ENCODE measurements at places on chromosomes 12 and 14.

DNA sequence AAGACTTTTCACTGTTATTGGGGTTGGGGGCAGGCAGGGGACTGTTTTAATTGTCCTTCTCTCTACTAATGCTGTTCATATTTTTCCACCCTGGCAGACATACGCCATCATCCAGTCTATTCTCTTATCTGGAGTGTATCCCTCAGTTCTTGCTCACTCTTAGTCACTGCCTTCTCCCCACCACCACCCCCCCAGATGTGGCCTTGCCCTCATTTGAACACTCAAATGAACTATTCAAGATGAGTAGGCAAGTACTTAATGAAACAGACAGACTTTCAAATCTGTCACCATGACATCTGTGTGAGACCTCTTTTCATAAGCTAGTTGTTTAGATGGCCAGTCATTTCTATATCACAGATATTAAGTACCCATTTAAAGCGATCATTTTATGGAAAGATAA is 10.1 kb downstream of the NUDT4 start:
- DNase-seq, result no peak

- DNase-seq, result no peak
Observed at GRCh38 chr14:102980409-102980810, 57.9 kb downstream of the AMN start.

GRCh38 chr12:87388376-87388775 is 640.8 kb downstream of the C12orf50 start:
- no peak for DNase-seq

- no peak for DNase-seq
Observed at GRCh38 chr12:5388581-5389535, 43.0 kb upstream of the NTF3 start.

- DNase-seq, result no peak
Observed at GRCh38 chr14:63192085-63192484, 12.2 kb upstream of the RHOJ start.

DNA sequence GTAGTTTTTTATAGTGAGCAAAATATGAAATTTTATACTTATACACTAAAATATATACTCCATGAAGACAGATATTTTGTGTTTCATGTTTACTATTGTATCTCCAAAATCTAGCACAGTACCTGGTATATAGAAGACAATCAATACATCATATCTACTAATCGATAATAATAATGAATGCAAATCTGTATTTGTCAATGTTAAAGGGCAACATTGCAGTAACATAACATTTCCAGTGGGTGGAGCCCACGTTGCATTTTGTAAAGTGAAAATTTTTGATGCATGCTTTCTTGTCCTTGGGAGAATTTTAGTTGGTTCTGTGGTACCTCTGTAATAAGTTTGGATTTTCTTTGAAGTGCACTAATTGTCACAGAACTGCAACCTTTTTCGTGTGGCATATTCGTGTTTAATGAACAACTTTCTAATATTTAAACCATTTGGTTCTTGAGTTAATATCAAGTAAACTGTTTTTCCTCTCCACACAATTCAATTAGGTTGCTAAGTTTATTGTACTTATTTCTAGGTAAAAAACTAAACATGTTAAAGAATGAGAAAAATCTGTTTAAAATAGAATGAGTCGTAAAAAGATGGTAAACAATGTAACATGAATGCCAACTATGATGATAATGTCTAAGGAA is 47.4 kb downstream of the AVPR1A start:
- DNase-seq, result peak; percentile 16

- DNase-seq, result no peak
Observed at GRCh38 chr14:24612196-24612595, 2.7 kb upstream of the GZMH start.

GRCh38 chr12:30696486-30696885 is 817 bp upstream of the IPO8 start:
- DNase-seq, result no peak

GRCh38 chr14:50785457-50786063 is 45.4 kb downstream of the NIN start:
- DNase-seq, result no peak

DNA sequence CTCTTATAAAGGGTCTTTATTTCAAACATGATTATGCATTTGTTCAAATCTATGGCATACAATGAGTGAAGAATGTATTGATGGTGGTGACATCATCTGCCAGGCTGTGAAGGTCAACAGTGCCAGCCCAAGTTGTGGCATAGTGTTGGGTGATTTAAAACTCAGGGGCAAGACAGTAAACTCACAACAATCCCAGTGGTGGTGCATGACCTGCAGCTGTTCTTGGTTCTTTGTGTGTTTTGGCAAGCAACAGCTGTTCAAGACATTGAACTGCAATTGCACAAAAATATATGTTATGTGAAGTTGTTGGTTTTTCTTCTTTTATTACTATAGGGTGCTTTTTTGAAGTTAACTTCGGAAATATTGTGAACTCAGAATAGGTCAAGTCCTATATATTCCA is 851.6 kb downstream of the NRXN3 start:
- no peak for DNase-seq

GRCh38 chr14:101290611-101291010 is 270.7 kb upstream of the DIO3 start:
- no peak for DNase-seq

GRCh38 chr12:76091246-76091754 is 6.8 kb upstream of the NAP1L1 start:
- no peak for DNase-seq

- DNase-seq, result no peak
Observed at GRCh38 chr12:53950789-53951576, 3.7 kb upstream of the HOXC12 start.

DNA sequence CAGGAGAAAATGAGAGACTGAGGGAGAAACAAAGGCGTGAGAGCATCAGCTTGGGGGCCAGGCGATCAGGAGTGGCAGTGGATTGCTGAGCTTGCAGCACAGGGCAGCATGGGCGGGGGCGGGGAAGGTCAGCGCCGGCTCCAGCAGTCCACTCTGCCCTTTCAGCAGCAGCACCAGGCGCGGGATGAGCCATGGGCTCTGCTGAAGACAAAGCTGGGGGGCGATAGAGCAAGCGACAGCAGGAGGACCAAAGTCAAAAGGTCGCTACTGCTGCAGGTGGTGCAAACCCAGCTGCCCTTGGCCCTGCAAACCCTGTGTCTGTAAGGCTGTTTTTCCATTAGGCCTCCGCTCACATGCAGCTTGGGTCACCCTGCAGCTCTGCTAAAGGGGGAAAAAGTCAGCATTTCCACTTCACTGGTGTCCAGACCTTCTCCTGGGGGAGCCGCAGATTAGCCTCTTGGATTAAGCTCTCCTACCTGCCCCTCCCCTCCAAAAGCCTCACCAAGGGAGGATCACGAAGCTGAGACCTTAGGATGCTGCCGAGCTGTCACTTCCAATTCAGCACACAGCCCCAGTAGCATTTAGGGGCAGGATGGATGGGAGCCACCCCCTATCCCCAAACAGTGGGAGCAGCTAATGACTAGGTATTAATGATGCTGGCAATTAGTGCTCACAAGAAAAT is 204.8 kb downstream of the DPF3 start:
- no peak for DNase-seq

DNA sequence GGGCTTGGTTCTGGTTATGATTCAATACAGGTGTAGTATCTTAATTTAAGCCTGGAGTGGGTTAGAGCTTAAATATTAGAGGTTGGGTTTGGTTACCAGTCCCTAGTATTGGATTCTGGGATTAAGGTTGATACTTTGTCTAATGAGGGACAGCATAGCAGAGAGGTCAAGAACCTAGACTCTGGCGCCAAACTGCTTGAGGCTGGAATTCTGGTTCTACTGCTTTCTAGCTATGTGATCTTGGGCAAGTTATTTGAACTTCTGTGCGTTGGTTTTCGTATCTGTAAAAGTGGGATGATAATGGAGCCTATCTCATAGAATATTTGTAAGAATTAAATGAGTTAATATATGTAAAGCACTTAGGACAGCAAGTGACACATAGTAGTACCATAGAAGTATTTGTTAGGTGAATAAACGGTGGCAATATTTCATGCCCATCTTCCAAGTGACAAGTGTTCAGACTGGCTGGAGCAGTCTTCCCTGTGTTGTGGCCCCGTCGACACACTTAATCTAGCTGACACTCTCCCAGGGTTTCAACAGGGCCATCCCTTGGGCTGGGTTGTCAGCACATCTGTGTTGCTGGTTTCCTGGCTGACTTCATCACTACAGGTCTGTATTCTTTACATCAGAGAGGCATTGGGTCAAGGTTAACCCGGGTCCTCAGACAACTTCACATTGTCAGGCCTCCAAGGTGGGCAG is 3.0 kb downstream of the ENDOU start:
- DNase-seq, result no peak

GRCh38 chr12:113712481-113712880 is 240.8 kb upstream of the LHX5 start:
- no peak for DNase-seq

DNA sequence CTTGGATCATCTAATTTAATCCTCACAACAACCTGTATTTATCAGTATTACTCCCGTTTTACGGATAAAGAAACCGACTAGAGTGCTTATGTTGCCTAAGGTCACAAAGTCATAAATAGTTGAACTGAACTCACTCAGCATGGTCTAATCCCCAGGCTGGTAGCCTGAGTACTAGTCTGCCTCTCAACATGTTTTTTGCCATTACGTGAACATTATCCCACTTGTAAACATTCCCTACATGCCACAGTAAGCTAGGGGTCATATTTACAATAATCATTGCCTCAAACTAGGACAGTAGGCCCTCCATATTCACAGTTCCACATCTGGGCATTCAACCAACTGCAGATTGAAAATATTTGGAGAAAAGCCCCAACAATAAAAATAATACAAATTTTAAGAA is 12.1 kb downstream of the SNRPF start:
- DNase-seq, result no peak

DNA sequence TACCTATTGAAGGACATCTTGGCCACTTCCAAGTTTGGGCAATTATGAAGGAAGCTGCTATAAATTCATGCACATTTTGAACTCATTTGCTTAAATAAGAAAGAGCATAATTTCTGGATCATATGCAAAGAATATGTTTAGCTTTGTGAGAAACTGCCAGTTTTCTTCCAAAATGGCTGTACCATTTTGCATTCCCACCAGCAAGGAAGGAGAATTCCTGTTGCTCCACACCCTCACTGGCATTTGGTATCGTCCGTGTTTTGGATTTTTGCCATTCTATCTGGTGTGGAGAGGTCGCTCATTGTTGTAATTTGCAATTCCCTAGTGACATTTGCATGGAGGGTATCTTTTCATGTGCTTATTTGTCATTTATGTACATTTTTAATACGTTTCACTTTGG is 339.3 kb downstream of the DAD1 start:
- DNase-seq, result no peak

GRCh38 chr14:68682166-68683103 is 110.4 kb downstream of the ZFP36L1 start:
- DNase-seq, result peak; percentile 82

- DNase-seq, result no peak
Observed at GRCh38 chr14:96637521-96637920, 135.3 kb downstream of the PAPOLA start.

DNA sequence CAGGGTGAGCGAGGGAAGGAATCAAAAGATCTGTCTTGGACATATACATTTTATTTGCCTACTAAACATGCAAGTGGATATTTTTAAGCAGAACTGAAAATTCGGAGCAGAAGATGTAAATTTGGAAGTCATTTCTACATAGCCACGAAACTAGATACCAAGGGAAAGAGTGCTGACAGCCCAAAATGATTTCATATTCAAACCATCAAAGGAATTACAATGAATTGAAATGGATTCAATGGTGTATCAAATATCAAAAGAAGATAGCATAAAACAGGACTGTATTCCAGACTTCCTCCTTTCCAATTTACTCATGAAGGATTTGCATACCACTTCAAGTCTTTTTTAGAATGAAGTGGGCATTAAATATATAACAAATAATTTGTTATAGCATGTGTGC is 313.5 kb upstream of the KITLG start:
- DNase-seq, result no peak

DNA sequence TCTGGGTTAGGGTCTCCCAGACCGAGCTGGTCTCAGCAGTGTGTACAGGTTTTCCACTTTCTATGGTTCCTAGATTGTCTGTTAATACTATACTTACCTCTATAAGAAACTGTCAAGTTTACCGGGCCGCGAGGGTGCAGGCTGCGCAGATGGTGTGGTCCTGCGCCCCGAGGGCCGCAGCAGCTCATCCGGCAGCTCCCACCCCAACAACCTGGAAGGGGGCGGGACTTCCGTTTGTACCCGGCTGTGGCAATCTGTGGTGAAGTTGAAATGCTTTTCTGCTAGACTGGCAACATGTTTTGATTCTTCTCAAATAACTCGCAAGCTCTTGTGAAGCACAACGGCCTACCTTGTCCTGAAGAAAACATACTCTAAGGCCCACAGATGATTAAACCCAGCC is at the start of gene CLEC9A:
TSS of gene CLEC9A (plus strand) at position 237 of the 400 bp plus-strand sequence. CDS start 22,006 bp downstream, outside the sequence.
- DNase-seq, result no peak

GRCh38 chr12:75489613-75490210 is 9.2 kb downstream of the GLIPR1 start:
- DNase-seq, result no peak

DNA sequence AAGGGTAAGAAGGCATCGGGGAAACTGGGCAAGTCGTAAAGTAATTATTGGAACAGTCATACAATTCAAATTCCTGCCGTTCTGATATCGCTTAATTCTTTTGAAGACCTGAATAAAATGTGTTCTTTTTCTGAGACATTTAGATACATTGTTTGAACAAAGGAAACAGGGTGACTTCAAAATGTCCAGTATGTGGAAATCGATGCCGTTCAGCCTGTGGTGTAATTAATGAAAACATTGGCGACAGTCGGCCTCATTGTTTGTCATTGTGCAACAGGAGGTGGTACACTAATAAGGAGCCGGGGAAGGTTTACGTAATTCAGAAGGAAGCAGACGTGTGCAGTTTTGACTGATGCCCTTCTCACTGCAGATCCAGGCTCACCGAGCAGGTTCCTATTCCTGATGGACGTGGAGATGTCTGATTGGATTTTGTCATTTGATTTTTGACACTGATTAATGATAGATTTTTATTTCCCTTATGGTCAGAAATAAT is 92.7 kb downstream of the BORCS5 start:
- DNase-seq, result no peak

- no peak for DNase-seq
Observed at GRCh38 chr12:115004470-115005146, 320.6 kb upstream of the TBX3 start.

GRCh38 chr12:62720661-62721330 is 214.2 kb downstream of the PPM1H start:
- DNase-seq, result peak; percentile 72

DNA sequence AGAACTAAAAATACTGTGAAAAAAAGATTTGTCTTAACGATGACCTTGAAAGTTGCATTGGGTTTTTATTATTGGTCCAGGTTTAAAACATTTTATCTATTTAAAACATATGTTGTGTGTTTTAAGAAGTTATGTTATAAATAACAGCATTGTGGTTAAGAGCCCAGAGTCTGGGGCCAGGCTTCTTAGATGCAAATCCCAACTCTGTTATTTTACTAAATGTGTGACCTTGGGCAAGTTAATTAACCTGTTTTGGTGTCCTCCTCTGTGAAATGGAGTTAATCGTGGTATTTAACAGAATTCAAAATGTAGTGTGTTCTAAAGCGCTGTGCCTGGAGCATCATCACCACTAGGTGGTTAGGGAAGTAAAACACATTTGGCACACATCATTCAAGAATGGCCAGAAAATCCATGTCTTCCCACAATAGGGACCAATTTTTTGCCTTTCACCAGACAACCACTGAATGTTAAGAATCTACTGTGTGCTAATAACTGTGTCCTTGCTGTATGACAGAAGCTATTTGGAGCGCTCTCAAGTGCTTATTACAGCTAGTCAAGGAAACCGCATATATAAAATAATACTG is 133.3 kb downstream of the MON2 start:
- no peak for DNase-seq

GRCh38 chr14:21680072-21680471 is 6.5 kb upstream of the OR4E1 start:
- no peak for DNase-seq

GRCh38 chr14:64238631-64239030 is 55.5 kb downstream of the ESR2 start:
- DNase-seq, result no peak
